Immature natural killer cell (primary cell): ENCODE measurements at places on chromosomes 6 and 20. TPM values are rescaled to one million over a fixed set of nuclear protein-coding genes. Genes with fewer than 3 reads are reported as not detected.

BMP7 gene
- polyA plus RNA-seq = not detected

CEP43 gene
- polyA plus RNA-seq = 4.7 TPM

DEFB119 gene
- not detected for polyA plus RNA-seq

C20orf144 gene
- polyA plus RNA-seq = 0.13 TPM

CST3 gene
- polyA plus RNA-seq = 60.0 TPM

PRDM1 gene
- 25.3 TPM for polyA plus RNA-seq

BNIP5 gene
- not detected for polyA plus RNA-seq

DUSP15 gene
- not detected for polyA plus RNA-seq

ARFGEF3 gene
- polyA plus RNA-seq = not detected

FHL5 gene
- polyA plus RNA-seq = not detected

TBX18 gene
- polyA plus RNA-seq = not detected

FAM83C gene
- polyA plus RNA-seq = not detected

DDO gene
- not detected for polyA plus RNA-seq

FAM229B gene
- polyA plus RNA-seq = 3.7 TPM

PXDC1 gene
- polyA plus RNA-seq = not detected

BPIFB2 gene
- not detected for polyA plus RNA-seq

SNHG17 gene
- 42.8 TPM for polyA plus RNA-seq

R3HDML gene
- polyA plus RNA-seq = not detected

HTR1E gene
- not detected for polyA plus RNA-seq

FILIP1 gene
- polyA plus RNA-seq = not detected

PTPRK gene
- not detected for polyA plus RNA-seq

PSORS1C1 gene
- polyA plus RNA-seq = not detected

SLC17A4 gene
- polyA plus RNA-seq = not detected

KIF25 gene
- polyA plus RNA-seq = not detected

TP53TG5 gene
- not detected for polyA plus RNA-seq

LY6G6C gene
- polyA plus RNA-seq = not detected

OR2J3 gene
- not detected for polyA plus RNA-seq

NNAT gene
- 0.20 TPM for polyA plus RNA-seq

GNAS-AS1 gene
- not detected for polyA plus RNA-seq

IPCEF1 gene
- 54.3 TPM for polyA plus RNA-seq

PDYN gene
- polyA plus RNA-seq = not detected

LINC00237 gene
- 0.28 TPM for polyA plus RNA-seq

IP6K3 gene
- not detected for polyA plus RNA-seq

FKBP1C gene
- not detected for polyA plus RNA-seq

COX4I2 gene
- not detected for polyA plus RNA-seq

CASP8AP2 gene
- polyA plus RNA-seq = 52.1 TPM

PSORS1C2 gene
- not detected for polyA plus RNA-seq

TAAR8 gene
- polyA plus RNA-seq = not detected

DNMT3B gene
- polyA plus RNA-seq = 0.32 TPM

POPDC3 gene
- not detected for polyA plus RNA-seq

DOP1A gene
- polyA plus RNA-seq = 2.3 TPM

QRSL1 gene
- polyA plus RNA-seq = 7.8 TPM

RAET1G gene
- not detected for polyA plus RNA-seq

PIGU gene
- polyA plus RNA-seq = 25.3 TPM

ARHGAP18 gene
- polyA plus RNA-seq = 6.7 TPM

PCIF1 gene
- polyA plus RNA-seq = 93.4 TPM

CEBPB gene
- polyA plus RNA-seq = 15.3 TPM

ATP6V1G2 gene
- not detected for polyA plus RNA-seq

PLEKHG1 gene
- polyA plus RNA-seq = not detected

CTCFL gene
- polyA plus RNA-seq = not detected

RPS6KA2 gene
- polyA plus RNA-seq = 2.5 TPM

TPBG gene
- not detected for polyA plus RNA-seq

HLA-DQA2 gene
- polyA plus RNA-seq = 5.9 TPM

SLC24A3 gene
- polyA plus RNA-seq = not detected
